ENCODE measurements at places on chromosomes 7 and 10. TPM values are rescaled to one million over a fixed set of nuclear protein-coding genes. Genes with fewer than 3 reads are reported as not detected.

DNA sequence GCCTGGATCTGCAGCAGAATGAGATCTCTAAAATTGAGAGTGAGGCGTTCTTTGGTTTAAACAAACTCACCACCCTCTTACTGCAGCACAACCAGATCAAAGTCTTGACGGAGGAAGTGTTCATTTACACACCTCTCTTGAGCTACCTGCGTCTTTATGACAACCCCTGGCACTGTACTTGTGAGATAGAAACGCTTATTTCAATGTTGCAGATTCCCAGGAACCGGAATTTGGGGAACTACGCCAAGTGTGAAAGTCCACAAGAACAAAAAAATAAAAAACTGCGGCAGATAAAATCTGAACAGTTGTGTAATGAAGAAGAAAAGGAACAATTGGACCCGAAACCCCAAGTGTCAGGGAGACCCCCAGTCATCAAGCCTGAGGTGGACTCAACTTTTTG is 21.4 kb downstream of the LRRC17 start:
- H3K4me1 ChIP-seq: no peaks in the 10 kb centered on the region
- DNase-seq: no peak
- no peaks in the 10 kb centered on the region for H3K36me3 ChIP-seq
- H3K27me3 ChIP-seq: no peaks in the 10 kb centered on the region

TAS2R5 gene
- polyA plus RNA-seq: 1.0 TPM

ODAD2 gene
- polyA plus RNA-seq: not detected

- DNase-seq: no peak
- peaks cover 20% of the 10 kb centered on the region for H3K4me1 ChIP-seq
- no peak overlapping the region for H3K4me3 ChIP-seq
- no peaks in the 10 kb centered on the region for H3K36me3 ChIP-seq
These were observed 88.0 kb downstream of the SNX10 start for GRCh38 chr7:26379711-26380110.

- peaks cover 4% of the 10 kb centered on the region for H3K36me3 ChIP-seq
- peaks cover 16% of the 10 kb centered on the region for H3K4me1 ChIP-seq
- no peak overlapping the region for H3K4me3 ChIP-seq
These were observed 81.8 kb downstream of the NT5C2 start for GRCh38 chr10:103111031-103111917.

GDF2 gene
- not detected for polyA plus RNA-seq

DNA sequence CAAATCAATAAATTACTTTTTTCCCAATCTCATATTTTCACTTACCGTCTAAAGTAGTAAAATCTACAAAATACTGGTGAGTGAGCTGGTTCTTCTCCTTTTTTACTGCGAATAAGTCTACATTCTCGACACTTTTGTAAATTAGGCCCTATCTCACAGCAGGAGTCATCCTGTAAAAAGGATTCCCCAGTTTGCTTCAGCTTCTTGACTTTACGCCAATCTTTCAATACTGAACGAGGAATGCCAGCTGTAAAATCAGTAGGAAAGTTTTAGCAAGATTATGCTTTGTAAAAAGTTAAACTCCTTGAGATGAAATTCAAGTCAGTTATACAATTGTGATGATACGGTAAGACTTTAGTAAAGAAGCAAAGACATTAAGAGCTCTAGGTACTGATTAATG is 67.3 kb downstream of the NRBF2 start:
- H3K4me1 ChIP-seq: peaks cover 15% of the 10 kb centered on the region
- H3K27me3 ChIP-seq: no peaks in the 10 kb centered on the region
- H3K4me3 ChIP-seq: no peak overlapping the region

All from spleen (tissue), 13 donors.